ENCODE measurements at places on chromosomes 4 and X. TPM values are rescaled to one million over a fixed set of nuclear protein-coding genes. Genes with fewer than 3 reads are reported as not detected.

Gene HGFAC
- total RNA-seq = 0.52 TPM

Gene NPY1R
- 2.4 TPM for total RNA-seq

Gene PLXNB3
- total RNA-seq = 16.5 TPM

Gene GLRA3
- not detected for total RNA-seq

DNA sequence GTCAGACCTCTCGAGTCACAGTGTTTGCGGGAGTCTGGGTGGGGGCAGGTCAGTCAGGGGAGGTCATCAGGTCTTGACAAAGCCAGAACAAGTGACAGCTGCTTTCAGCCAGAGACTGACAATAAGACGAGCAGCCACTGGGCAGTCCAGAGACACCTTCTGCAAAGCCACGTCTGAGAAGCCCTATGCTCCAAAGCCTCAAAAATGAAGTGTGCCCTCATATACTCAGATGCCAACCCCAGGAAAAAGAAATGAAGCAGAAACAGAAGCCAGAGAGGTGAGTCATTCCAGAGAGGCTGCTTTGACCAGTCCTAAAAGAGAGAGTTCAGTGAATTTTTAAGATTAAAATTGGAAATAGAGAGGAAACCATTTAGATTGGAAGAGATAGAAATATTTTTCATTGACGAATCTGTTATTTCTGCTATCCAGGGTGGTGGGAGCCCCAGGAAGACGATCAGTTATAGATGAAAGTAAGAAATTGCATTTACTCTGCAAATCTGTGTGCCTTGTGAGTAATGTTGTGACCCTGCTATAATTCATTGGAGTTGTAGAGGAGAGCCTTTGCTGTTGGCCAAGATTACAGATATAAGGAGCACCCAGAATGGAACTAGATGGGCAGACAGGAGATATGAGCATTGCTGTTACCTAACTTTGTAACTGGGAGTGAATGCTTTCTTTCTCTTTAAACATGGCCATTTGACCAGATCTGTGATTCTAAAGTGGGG is 77.9 kb downstream of the LRRC66 start:
- DNase-seq = no peak

GRCh38 chrX:3811331-3812311 is 98.2 kb upstream of the PRKX start:
- DNase-seq = no peak

GRCh38 chr4:183968931-183969330 is 63.8 kb downstream of the STOX2 start:
- no peak for DNase-seq

GRCh38 chrX:15849555-15849954 is 5.1 kb downstream of the AP1S2 start:
- DNase-seq = no peak

DNA sequence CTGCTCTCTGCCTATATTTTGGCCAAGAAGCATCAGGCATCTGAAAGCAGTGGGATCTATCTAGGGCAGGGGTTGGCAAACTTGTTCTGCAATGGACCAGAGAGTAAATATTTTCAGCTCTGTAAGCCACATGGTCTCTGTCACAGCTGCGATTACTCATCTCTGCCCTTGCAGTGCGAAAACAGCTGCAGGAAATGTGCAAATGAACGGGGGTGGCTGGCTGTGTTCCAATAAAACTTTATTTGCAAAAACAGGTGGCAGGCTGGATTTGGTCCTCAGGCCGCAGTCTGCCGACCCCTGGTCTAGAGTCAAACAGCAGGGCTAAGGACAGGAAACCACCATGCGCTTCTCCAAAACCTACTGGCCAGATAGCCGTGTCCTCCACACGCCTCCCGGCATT is 48.6 kb downstream of the ACOX3 start:
- peak; percentile 93 for DNase-seq

- DNase-seq = no peak
These were observed 76.4 kb downstream of the RAPGEF2 start for GRCh38 chr4:159178979-159179969.

GRCh38 chr4:147396105-147396504 is 84.8 kb upstream of the EDNRA start:
- no peak for DNase-seq

DNA sequence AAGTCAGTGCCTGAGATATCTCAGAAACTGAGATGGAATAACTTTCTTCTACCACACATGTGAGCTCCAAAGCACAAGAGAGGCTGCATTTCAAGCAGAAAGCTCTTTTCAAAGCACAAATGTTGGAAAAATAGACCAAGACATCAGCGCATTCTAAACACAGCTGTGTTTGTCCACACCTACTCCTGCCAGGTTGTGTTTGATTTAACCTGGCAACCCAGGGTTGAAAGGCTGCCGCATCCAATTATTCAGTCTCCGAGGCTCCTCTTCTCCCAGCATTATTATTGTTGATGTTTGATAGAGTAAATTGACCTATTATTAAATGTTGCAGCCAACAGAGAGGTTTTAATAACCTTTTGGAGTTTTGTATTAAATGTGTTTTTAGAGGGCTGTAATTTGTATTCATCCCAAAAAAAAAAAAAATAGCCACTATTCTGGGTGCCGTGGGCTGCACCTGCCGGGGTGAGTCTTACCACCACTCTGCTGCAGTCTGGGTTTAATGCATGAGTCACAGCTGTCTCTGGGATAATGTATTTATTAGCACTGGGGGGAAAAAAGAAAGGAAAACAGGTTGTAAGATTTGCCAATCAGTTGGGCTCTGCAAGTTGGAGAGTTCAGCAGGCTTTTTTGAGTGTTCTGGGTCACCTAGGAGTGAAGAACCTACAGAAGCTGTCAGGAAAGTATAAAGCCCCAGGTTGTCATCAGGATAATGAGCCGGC is 105.2 kb upstream of the NOCT start:
- DNase-seq = no peak

GRCh38 chr4:38743866-38744265 is 38.9 kb downstream of the TLR10 start:
- DNase-seq = no peak

DNA sequence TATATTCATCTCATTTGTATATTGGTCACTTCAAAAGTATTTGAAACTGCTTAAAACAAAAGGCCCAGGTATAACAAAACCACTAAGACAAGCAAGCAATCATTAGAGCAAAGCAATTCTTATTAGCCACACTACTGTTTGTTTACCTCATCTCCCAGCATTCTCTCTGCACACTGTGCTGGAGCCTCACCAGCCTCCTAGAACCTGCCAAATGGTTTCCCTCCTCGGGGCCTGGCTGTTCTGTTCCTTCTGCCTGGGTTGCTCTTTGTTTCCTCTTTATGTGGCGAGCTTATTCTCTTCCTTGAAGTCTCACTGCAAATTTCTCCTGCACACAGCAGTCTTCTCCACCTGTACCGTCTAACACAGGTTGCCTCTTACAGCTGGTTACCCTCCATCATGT is 67.5 kb upstream of the MND1 start:
- peak; percentile 55 for DNase-seq
